Thoracic aorta (tissue), 2 donors: ENCODE measurements at places on chromosomes 2 and 18.

GRCh38 chr2:236289766-236290462 is 25.7 kb upstream of the ASB18 start:
- no peak overlapping the region for H3K4me3 ChIP-seq
- no peak for DNase-seq
- H3K36me3 ChIP-seq = no peaks in the 10 kb centered on the region
- no peak overlapping the region for H3K27ac ChIP-seq

DNA sequence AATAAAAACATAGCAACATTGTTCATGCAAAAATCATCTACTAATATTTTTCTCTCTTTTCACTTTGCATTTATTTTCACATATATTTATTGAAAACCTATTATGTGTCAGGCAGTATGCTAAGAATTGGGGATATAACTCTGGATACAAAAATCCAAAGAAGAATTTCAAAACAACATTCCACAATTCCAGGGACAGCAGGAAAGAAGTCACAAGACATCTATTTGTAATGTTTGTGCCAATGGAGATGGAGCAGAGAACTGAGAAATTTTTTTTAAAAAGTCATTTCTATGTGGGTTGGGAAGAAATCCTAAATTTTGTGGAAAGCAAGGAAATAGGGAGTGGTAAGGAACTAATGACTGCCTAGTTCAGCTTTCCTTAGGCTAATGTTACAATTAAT is 128.6 kb upstream of the TLK1 start:
- no peaks in the 10 kb centered on the region for H3K4me1 ChIP-seq
- H3K27me3 ChIP-seq = no peaks in the 10 kb centered on the region
- no peak overlapping the region for H3K27ac ChIP-seq
- no peak overlapping the region for H3K4me3 ChIP-seq
- no peak for DNase-seq
- no peaks in the 10 kb centered on the region for H3K36me3 ChIP-seq

- no peak overlapping the region for H3K27ac ChIP-seq
- no peak overlapping the region for H3K4me3 ChIP-seq
- no peaks in the 10 kb centered on the region for H3K36me3 ChIP-seq
- no peaks in the 10 kb centered on the region for H3K4me1 ChIP-seq
- H3K27me3 ChIP-seq = no peaks in the 10 kb centered on the region
Observed at GRCh38 chr18:59488899-59489298, 129.8 kb upstream of the LMAN1 start.

- H3K27me3 ChIP-seq = no peaks in the 10 kb centered on the region
- no peaks in the 10 kb centered on the region for H3K4me1 ChIP-seq
- DNase-seq = no peak
- H3K27ac ChIP-seq = no peak overlapping the region
- no peak overlapping the region for H3K4me3 ChIP-seq
Observed at GRCh38 chr2:37342591-37343220, 1.7 kb upstream of the QPCT start.
